T-helper 22 cell (primary cell): ENCODE measurements at places on chromosomes 16 and 17.

DNA sequence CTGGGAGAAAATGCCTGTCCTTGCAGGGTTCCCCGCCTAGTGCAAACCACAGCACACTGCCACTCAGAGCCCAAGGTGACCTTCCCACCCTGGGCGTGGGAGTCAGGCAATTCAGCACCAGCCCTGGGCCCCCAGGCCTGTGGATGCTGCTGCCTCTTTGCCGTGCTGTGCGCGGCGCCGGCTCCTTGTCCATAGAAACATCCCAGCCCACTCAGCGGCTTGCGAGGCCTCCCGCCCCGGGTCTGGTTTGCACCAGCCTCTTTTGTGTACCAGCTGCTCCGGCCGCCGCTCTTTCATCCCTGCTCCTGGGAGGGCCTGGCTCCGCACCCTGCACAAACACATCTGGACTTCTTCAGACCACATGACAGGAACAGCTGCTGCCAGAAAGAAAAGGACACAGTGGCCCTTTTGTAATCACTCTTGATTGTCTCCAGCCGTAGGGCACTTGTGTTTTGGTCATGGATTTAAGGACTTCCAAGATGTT lies 75.4 kb upstream of the SDK2 start:
- DNase-seq: no peak

DNA sequence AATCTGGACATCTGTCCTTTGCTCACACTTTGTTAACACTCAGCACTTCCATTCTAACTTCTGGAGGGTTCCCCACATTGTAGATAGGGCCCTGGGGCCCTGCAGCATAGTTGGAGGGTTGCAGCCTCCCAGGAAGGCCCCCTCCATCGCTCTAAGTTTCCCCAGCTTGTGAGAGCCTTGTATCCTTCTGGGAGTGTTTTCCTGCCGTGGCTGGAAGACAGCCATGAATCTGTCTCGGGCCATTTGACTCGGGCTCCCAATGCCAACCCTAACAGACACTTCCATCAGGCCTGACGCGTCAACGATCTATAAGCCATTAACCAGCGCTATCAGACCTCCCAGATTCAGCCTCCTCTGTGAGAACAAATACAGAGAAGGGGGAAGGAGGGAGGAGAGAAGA lies 263.7 kb upstream of the RPL38 start:
- no peak for DNase-seq

DNA sequence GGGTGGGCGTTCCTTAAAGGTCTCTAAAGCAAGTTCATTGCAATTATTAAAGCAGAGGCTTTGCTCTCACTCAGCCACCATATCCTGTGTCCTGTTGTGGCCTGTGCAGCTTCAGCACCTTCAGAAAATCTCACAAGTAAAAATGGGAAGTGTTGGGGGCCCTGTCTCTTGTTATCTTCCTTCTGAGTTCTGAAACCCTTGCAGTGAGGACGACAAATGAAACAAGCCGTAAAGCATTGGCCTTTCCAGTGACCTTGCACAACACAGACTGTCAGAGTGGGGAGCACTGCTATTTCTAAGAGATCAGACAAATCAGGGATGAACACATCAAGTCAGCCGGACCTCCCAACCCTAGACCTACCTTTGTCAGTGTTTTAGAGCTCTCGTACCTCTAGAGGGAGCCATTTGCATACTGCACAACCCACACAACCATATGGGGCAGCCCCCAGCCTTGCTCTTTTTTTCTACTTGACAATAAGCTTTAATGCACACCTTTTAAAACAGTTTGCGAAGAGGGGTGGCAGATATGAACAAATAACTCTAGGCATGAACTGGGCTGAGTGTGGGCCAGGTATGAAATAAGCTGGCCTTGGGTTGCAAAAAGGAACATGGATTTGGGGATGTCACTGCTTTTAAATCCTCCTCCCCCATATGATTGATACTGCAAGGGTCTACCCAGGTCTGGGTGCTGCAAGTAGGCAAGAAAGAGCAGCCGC lies 89.8 kb downstream of the KATNIP start:
- DNase-seq: no peak

DNA sequence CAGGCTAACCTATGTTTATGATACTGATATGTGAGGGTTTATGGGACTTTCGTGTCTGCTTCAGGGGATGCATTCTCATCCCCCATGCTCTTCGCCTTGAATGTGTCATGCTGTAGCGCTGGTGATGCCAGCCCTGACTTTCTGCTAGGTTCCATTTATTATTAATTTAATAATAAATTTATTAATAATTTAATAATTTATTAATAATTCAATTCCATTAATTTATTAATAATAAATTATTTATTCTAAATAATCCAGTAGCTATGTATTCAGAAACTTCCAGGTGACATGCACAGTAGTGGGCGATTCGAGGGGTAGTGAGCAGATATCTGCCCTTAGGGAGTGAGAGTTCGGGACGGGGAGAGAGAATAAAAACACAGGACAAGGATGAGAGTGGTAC lies 49.8 kb downstream of the SHISA6 start:
- no peak for DNase-seq
